Bladder microvascular endothelial cell (primary cell): ENCODE measurements at places on chromosomes 12 and 14. TPM values are rescaled to one million over a fixed set of nuclear protein-coding genes. Genes with fewer than 3 reads are reported as not detected.

CAPZA3 gene
- total RNA-seq: not detected in 2 replicates

TMCC3 gene
- 8.5 and 21.7 TPM in 2 replicates for total RNA-seq

RGS6 gene
- not detected in 2 replicates for total RNA-seq

TAS2R19 gene
- total RNA-seq: 2.1 and 15.5 TPM in 2 replicates

BAZ1A gene
- 34.0 and 71.3 TPM in 2 replicates for total RNA-seq

FAM186B gene
- under 0.01 and 0.06 TPM in 2 replicates for total RNA-seq

AGAP2 gene
- total RNA-seq: under 0.01 and 0.06 TPM in 2 replicates

MAP1LC3B2 gene
- total RNA-seq: 0.31 and 0.32 TPM in 2 replicates

MYF5 gene
- total RNA-seq: not detected in 2 replicates

ISM2 gene
- 0.06 TPM in 1 of 2 replicates, not detected in the other for total RNA-seq

FAM222A gene
- under 0.01 and 0.25 TPM in 2 replicates for total RNA-seq

TNFRSF1A gene
- total RNA-seq: 39.7 and 60.5 TPM in 2 replicates

LRRC10 gene
- total RNA-seq: not detected in 2 replicates

GNB3 gene
- 0.44 TPM in 1 of 2 replicates, not detected in the other for total RNA-seq

ESPL1 gene
- 8.7 and 9.4 TPM in 2 replicates for total RNA-seq

DEGS2 gene
- total RNA-seq: 0.31 TPM in 1 of 2 replicates, not detected in the other
